Testis (tissue), 5 donors: ENCODE measurements at places on chromosomes 13 and 19. TPM values are rescaled to one million over a fixed set of nuclear protein-coding genes. Genes with fewer than 3 reads are reported as not detected.

- no peak for DNase-seq
These were observed 6.5 kb upstream of the CCER2 start for GRCh38 chr19:38918526-38918925.

- no peak for DNase-seq
These were observed 13.0 kb upstream of the PROZ start for GRCh38 chr13:113145496-113145895.

GRCh38 chr13:106819413-106820180, 251.7 kb upstream of the ARGLU1 start:
- DNase-seq: no peak

GRCh38 chr13:33615436-33615835, 202.5 kb upstream of the RFC3 start:
- no peak for DNase-seq

GRCh38 chr19:17778251-17778967, 16.5 kb upstream of the B3GNT3 start:
- DNase-seq: peak; percentile 73

DNA sequence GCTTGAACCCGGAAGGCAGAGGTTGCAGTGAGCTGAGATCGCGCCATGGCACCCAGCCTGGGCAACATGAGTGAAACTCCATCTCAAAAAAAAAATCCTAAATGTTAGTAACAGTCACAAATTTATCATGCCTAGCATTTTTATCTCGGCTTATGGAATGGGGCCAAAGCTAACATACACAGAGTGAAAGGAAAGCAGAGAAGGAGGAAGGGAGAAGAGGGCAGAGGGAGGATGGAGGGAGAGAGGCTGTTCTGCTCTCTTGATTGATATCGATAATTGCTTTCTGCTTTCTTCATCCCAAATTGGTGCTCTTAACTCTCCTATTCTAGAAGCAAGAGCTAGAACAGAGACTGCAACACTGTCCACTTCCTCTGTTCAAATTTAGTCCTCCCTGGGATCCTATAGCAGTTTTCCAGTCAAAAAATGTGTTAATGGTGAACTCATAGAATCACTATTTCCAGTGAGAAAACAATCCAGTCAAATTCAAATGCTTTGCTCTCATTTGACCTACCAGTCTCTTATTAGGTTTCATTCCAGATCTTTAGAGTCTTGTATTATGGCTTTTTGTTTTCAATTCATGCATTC, 15.8 kb upstream of the TUBGCP3 start:
- no peak for DNase-seq

DNA sequence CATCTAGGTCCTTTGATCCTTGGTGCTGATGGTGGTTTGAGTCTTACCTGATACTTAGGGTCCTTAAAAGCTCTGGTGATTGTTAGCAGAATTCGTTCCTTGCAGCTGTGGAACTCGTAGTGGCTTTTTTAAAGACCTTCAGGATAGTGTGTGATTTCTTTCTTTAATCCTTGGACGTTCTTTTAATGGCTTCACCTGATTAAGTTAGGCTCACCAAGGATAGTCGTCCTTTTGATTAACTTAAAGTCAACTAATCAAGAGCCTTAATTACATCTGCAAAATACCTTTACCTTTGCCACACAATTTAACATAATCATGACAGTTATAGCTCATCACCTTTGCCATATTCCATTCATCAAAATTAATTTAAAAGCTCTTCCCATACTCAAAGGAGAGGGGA, 1807.7 kb downstream of the OLFM4 start:
- DNase-seq: no peak

DNA sequence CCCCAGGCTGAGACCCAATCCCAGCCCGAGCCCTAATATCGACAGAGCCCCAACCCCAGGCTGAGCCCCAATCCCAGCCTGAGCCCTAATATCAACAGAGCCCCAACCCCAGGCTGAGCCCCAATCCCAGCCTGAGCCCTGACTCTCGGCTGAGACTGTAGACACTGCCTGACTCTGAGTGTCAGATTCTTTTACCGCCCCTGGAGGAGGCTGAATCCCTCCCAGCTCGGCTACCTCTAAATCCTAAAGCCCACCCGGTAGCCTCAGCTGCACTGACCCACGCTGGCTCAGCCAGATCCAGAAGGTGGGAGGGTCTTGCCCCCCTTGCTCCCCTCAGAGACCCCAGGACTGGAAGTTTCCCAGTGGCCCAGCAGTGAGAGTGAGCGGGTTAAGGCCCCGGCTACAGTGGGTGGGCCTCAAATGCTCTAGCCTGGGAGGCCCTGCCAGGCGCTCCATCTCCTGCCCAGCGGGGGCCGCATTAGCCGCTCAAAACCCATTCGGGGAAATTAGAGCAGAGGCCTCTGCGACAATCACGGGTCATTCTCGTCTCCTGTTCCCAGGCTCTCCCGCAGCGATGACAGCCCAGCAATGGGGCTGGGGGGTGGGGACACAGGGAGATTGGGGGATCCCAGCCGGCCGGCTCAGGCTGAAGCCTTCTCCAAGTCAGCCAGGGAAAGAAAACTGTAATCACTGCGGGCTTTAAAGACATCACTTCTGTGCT, 43.8 kb downstream of the ZNRF4 start:
- no peak for DNase-seq

GRCh38 chr13:101623470-101624209, 171.2 kb downstream of the ITGBL1 start:
- DNase-seq: no peak

- DNase-seq: no peak
These were observed 69.5 kb downstream of the ZNF723 start for GRCh38 chr19:22901431-22902130.

DNA sequence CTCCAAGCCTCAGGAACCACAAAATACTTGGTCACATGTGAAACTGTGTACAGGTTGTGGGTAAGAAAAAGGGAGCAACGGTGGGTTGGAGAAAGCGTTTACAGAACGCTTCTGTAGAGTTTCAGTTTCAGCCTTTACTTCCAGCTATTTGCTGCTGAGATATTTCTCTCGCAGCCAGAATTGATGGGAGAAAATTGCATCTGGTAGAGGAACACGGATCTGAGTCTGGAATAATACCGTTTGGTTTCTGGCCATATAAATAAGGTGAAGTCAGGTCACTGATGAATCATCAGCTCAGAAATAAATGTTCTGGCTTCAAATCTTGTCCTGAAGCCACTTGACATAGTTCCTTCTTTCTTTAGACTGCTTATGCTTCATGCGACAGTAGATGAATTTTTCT, 20.3 kb upstream of the RFC3 start:
- no peak for DNase-seq

DNA sequence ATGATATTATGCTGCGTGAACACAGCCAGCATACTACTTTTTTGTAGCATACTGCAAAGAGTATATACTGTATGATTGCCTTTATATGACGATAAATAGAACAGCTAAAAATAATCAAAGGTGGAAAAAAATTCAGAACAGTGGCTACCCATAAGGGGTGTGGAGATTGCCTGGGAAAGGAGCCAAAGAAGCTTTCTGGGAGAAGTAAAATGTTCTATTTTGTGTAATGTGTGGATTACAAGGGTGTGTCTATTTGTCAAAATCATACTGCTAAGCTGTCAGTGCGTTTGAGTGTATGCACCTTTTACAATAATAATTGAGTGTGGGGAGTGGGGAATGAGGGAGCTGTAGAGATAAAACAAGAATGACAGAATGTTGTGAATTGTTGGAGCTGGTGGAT, 45.2 kb upstream of the MTIF3 start:
- no peak for DNase-seq

GRCh38 chr19:55070466-55071128, 5.1 kb upstream of the EPS8L1 start:
- no peak for DNase-seq

DNA sequence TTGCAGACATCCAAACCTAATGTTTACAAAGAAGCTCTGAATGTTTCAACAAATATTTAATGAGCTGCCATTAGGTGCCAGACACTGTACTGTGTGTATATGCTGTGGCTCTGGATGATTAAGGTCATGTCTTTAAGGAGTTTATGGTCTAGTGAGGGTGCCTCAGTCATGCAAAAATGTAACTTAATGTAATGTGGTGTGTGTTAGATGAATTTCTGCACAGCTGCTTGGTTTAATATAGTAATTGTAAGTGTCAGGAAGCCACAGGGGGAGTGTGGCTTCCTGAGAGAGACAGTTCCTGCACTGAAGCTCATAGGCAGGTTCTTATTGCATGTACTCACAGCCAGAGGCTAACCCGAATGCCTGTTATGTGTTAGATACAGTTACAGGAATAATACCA, 43.3 kb downstream of the SPATA13 start:
- DNase-seq: no peak

DNA sequence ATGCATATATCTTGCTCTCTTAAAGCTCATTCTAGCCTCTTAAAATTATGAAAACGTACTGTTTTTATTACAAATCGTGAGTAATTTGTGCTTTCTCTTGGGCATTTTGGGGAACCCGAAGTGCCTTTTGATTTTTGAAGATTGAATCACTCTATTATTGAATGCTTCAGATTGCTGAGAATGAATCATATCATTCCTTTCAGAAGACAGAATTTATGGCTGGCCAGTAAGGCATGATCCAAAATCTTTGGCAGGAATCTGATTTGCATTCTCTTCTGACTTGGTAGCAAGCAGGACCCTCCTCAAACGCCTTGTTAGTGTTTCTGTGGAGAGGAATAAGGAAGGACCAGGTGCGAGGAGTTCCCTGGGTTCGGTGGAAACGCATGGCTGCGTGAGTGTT, 49.5 kb downstream of the STARD13 start:
- DNase-seq: no peak

- no peak for DNase-seq
These were observed 2.8 kb downstream of the KLF1 start for GRCh38 chr19:12884202-12884601.

- DNase-seq: no peak
These were observed 140.1 kb upstream of the FRY start for GRCh38 chr13:31891472-31891871.

DNA sequence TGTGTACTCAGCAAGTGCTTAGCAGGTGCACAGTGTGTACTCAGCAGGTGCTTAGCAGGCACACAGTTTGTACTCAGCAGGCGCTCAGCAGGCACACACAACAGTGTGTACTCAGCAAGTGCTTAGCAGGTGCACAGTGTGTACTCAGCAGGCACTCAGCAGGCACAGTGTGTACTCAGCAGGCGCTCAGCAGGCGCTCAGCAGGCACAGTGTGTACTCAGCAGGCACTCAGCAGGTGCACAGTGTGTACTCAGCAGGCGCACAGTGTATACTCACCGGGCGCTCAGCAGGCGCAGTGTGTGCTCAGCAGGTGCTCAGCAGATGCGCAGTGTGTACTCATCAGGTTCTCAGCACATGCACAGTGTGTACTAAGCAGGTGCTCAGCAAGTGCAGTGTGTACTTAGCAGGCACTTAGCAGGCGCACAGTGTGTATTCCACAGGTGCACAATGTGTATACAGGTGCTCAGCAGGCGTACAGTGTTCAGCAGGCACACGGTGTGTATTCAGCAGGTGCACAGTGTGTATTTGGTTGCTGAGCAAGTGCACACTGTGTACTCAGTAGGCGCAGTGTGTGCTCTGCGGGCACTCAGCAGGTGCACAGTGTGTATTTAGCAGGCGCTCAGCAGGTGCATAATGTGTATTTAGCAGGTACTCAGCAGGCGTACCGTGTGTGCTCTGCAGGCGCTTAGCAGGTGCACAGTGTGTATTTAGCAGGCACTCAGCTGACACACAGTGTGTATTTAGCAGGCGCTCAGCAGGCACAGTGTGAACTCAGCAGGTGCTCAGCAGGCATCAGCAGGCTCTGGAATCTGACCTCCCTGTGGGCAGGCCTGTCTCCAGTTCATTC, 15.1 kb downstream of the CRTC1 start:
- no peak for DNase-seq

GRCh38 chr19:20612711-20613316, 47.2 kb upstream of the ZNF737 start:
- DNase-seq: no peak

GRCh38 chr19:54248016-54248601, 5.5 kb upstream of the LILRA6 start:
- DNase-seq: no peak

- no peak for DNase-seq
These were observed 151.9 kb downstream of the COL4A1 start for GRCh38 chr13:110155072-110155471.

GRCh38 chr13:50678464-50679162, 164.9 kb downstream of the DLEU7 start:
- peak; percentile 43 for DNase-seq

ZNF730 gene
- 8.8 TPM for total RNA-seq

OCEL1 gene
- total RNA-seq: 13.9 TPM

OVOL3 gene
- total RNA-seq: 3.3 TPM

S1PR5 gene
- total RNA-seq: 0.31 TPM

SHD gene
- total RNA-seq: 1.8 TPM

ATXN8OS gene
- not detected for total RNA-seq

HSD11B1L gene
- 18.8 TPM for total RNA-seq

FXYD7 gene
- not detected for total RNA-seq

ALOX5AP gene
- 2.5 TPM for total RNA-seq

ATP4A gene
- total RNA-seq: 1.1 TPM
